ENCODE measurements at places on chromosomes 4 and X.

DNA sequence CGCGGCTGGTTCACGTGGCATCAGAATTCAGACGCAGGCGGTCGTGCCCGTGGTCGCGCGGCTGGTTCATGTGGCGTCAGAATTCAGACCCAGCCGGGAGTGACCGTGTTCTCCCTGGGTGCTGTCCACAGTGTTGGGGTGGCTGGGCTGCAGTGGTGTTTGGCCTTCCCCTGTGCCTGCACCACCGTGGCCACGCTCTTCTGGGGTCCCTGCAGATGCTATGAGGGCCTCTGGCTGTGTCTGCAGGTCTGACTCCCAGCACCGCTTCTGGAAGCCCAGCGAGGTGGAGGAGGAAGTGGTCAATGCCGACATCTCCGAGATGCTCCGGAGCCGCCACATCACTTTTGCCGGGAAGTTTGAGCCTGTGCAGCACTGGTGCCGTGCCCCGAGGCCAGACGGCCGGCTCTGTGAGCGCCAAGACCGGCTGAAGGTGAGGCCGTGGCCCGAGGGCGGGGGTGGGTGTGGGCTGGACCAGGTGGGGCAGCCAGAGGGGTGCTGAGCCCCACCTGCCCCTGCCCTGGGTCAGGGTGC lies 26.4 kb downstream of the NKX1-1 start:
- no peak for DNase-seq

GRCh38 chr4:70619288-70619687 lies 9.3 kb upstream of the ENAM start:
- no peak for DNase-seq

DNA sequence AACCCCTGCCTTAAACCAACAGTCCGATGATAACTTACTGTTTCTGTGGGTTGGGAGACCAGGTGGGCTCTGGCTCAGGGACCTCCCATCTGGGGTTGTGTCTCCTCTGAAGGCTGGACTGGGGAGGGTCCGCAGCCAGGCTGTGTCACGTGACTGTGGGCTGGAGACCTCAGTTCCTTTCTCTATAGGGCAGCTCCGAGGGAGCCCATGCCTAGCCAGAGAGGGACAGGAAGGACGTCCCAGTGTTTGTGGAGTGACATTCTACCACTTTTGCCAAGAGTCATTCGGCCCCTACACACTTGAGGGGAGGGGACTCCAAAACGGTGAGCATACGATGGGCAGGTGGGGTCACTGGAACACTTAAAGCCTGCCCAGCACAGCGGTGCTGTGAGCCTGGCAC lies 4.5 kb downstream of the PCGF3 start:
- no peak for DNase-seq

- no peak for DNase-seq
These were observed at the start of gene LRAT for GRCh38 chr4:154743683-154744340. Gene LRAT (plus strand): TSS chr4:154744000. CDS start chr4:154744327, 327 bp downstream.

GRCh38 chr4:48518143-48518542 lies 28.1 kb downstream of the ZAR1 start:
- no peak for DNase-seq
